Psoas muscle (tissue), 8 donors: ENCODE measurements at places on chromosomes 5 and 9.

- DNase-seq, result no peak
These were observed 27.3 kb upstream of the ZSWIM6 start for GRCh38 chr5:61304590-61305381.

DNA sequence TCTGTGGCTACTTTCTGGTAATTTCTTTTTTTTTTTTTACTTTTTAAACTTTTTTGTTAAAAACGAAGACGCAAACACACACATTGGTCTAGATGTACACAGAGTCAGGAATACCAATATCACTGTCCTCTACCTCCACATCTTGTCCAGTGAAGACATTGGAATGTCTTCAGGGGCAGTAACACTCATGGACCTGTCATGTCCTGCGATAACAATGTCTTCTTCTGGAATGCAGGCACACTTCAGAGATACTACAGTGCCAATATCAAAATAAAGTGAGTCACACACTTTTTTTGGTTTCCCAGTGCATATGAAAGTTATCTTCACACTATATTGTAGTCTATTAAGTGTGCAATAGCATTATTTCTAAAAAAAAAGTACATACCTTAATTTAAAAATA, 175.9 kb downstream of the ARRDC3 start:
- DNase-seq, result no peak

GRCh38 chr5:9898319-9898718, 268.2 kb upstream of the TAS2R1 start:
- no peak for DNase-seq

GRCh38 chr5:13249854-13250253, 694.6 kb downstream of the DNAH5 start:
- DNase-seq, result no peak

DNA sequence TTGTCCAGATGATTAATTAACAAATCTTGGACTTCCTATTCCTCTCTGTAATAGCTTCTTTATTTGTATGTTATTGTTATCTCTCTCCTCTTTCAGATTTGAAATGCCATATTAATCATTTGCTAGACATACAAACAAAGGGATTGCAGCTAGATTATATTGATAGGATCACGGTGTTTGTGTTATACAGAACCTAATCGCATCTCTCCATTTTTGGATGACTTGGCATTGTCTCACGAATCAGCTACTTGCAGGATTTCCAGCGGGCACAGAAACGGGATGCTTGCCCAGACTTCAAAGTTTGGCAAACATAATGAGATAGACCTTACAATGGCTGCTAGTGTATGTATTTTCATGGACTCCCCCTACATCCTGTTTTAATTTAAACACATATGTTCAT, 368.1 kb downstream of the TLE4 start:
- DNase-seq, result no peak

DNA sequence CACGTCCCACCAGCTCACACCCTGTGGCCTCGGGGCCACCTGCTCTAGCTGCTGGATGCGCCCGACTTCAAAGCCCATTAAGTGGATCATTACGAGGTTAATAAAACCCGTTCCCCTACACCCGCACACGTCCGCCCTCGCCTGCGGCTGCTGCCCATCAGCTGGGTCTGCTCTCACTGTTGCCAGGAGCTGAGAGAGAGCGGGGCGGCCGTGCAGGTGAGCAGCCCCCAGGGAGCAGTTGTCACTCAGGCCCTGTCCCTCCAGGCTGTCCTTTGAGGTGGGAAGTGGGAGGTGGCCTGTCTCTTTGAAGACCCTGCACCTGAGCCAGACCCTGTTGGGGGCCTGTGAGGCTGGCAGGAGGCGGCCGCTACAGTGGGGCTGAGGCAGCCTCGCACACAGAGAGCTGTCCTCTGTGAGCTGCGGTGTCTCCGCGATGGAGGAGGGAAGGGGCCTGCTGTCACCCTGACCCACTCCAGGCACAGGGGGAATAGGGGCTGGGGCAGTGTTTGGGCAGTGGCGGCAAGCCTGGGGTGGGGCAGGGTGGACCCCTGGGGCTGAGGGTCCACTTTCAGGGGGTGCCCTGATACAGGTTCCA, 12.8 kb upstream of the UNC5A start:
- no peak for DNase-seq

GRCh38 chr5:133758641-133759040, 146.3 kb upstream of the FSTL4 start:
- DNase-seq, result no peak

DNA sequence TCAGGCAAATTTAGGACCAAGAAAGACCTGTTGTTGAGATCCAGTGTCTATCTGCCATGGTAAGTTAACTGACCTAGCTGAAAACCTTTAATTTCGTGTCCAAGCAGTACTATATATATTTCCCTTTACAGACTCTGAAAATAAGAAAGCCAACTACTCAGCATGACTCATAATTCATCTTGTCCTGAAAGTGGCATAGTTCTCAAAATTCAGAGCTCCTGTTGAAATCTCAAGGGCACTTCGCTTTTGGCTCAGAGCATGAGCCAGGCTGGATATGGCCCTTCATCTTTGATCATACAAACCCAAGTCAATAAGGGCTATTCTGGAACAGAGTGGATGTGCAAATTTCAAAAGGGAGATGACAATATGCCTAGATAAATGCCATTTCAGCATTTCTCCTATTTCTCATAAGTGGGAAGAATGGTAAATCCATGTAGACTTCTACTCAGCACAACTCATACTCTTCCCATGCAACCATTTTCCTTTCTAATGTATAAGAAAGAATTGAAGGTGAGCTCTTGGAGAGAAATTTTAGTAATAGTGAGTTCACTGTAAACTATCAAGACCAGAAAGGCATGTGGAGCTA, 567.9 kb upstream of the DAB2 start:
- no peak for DNase-seq

DNA sequence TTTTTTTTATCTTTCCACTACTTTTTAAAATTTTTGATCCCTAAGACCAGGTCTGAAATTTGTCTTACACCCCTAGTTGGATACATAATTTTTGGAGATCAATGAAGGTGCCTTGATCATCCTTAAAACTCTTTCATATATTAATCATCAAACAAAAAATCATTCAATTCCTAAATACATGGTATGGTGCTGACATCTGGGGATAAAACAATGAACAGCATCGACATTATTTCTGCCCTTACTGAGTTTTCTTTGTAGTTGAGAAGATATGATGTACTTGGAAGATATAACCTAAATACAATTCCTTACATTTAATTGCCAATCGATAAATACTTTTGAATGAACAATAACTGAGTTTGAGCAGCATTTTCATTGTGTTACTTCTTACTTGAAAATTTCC, 18.3 kb downstream of the SPINK9 start:
- DNase-seq, result no peak

GRCh38 chr9:121336665-121337064, 33.4 kb downstream of the STOM start:
- DNase-seq, result no peak

GRCh38 chr9:129136446-129137035, 25.3 kb downstream of the PTPA start:
- no peak for DNase-seq

GRCh38 chr9:100581081-100581480, 3.2 kb downstream of the CAVIN4 start:
- no peak for DNase-seq

GRCh38 chr5:108629779-108630528, 117.7 kb upstream of the FER start:
- DNase-seq, result no peak

GRCh38 chr5:54469622-54470021, 14.1 kb downstream of the HSPB3 start:
- no peak for DNase-seq

DNA sequence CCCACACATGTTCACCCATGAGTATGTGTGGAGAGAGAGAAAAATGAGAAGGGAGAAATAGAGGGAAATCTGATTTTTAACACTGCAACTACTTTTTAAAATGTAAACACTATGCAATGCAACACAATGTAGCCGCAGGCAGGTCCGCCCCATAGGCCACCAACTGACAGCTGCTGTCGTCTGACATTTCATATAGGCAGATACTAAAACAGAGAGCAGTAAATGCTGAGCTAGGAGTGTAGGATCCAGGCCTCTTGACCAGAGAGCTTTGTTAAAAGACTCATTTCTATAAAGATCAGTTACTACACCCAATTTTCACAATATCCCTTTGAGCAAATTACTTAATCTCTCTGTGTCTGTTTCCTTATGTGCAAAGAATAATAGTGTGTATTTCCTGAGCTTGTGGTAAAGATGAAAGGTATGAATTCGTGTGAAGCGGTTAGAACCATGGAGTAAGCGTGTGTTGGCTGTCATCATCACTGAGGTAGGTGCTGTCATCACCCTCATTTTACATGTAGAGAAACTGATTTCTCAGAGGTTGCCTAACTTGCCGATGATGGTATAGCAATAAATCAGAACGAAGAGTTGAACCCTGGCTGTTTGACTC, 55.2 kb upstream of the PDE8B start:
- DNase-seq, result no peak

DNA sequence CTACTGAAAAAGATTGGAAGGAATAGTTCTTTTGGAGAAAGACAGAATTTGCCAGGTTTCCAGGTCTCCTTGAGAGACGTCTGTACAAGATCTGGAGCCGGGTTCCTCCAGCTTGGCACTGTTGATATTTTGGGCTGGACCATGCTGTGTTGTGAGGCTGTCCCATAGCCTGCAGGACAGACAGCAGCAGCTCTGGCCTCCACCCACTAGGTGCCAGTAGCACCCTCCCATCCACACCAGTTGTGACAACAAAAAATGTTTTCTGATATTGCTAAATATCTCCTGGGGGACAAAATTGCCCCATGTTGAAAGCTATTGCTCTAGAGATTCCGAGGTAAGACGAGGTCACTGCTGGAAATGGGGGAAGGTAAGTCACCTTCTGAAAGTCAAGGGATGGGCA, 287.7 kb upstream of the DAP start:
- DNase-seq, result no peak

DNA sequence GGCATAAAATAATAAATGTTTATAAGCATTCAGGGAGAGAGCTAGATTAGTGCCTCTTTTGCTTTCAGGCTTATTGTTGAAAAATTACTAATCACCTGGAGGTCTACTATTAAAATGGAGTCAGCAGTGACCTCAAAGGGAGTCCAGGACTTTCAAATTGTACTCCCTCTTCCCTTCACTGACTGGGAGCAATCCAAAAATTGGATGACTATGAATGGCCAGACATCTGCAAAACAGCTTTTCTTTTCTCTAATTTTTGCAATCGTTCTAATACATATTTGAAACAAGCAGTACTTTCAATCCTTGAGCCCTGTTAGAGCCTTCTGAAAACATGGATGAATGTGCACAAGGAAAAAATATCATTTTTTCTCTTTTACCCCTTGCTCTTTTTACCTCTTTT, 461.8 kb downstream of the TMEM232 start:
- no peak for DNase-seq

DNA sequence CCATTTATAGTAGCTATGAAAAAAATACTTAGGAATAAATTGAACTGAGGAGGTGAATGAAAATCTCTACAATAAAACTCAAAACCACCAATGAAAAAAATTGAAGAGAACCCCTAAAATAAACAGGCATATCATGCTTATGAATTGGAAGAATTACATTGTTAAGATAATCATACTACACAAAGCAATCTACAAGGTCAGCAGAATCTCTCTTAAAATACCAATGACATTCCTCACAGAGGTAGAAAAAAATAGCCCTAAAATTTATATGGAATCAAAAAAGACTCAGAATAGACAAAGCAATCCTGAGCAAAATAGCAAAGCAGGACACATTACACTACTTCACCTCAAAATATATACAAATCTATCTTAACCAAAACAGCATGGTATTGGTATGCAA, 23.2 kb downstream of the PRDM9 start:
- DNase-seq, result no peak

- no peak for DNase-seq
These were observed 57.7 kb downstream of the PDE6A start for GRCh38 chr5:149886692-149887470.

DNA sequence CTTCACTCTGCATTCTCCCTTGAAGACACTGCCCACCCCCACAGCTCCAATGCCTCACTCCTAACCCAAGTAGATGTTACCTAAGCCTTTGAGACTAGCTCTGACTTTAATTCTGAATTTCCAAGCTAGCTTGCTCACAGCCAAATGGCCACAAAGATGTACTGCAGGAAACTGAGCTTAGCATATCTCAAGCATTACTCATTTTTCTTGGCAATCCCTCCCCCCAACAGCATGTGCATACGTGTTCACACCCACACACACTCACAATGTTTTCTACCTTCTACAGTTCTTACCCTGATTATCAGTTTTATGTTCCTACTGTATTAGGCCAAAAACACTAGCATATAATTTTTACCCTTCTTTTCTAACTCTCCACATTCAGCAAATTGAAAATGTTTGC, 13.7 kb upstream of the GRIA1 start:
- DNase-seq, result no peak

- DNase-seq, result no peak
These were observed 13.1 kb downstream of the ROPN1L start for GRCh38 chr5:10454591-10455276.

DNA sequence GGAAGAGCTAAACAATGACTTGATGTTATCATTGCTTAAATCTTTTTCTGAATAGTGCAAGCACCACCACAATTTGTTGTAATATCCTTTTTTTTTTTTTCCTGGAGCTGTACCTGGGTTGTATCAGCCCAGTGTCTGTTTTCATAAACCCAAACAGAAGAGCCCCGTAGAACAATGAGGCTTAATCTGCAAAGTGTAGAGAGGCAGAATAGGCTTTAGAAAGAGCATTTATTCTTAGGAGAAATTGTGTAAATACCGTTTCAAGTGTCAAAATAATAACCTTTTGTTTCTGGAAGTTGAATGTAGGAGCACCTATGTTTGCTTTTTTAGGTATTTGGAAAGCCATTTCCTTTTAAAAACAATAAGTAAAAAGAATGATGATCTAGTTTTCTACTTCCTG, 26.4 kb downstream of the RGS7BP start:
- DNase-seq, result no peak

DNA sequence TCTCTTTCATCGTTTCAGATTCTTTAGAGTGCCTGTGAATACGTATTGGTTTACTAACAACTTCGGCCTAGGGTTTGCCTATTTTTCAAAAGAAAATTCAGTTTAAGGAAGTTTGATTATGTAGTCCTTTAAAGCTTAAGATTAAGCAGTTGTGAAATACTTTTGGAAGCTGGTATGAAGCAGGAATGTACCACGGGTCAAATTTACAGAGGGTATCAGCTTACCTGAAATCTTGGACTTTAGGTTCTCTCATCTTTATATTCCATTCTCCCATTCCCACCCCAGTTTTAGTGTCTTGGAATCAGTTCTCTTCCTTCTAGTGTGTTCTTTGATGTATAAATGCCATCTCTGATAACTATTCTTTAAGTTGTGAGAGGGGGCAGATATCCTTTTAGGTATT, 53.2 kb downstream of the IQGAP2 start:
- no peak for DNase-seq

DNA sequence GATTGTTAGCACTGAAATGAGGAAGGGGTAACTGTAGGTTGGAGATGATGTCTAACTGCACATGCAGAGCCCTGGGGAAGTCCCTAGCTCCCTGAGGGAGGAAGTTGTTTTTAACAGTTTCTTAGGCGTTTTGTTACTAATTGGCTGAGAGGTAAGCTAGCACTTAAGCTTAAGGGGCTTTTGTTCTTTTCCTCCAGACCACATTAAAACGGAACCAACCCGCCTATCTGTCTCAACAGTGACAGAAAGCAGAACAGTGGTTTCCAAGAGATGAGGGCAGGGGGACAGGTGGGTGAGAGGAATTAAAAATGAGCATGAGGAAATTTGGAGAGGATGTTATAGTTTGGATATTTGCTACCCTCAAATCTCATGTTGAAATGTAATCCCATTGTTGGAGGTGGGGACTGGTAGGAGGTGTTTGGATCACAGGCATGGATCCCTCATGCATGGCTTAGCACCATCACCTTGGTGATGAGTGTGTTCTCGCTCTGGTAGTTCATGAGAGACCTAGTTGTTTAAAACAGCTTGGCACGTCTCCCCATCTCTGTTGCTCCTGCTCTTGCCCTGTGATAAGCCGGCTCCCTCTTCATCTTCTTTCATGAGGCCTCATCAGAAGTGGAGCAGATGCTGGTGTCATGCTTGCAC, 38.9 kb downstream of the LYRM7 start:
- no peak for DNase-seq
